ENCODE measurements at places on chromosomes 4 and X.

DNA sequence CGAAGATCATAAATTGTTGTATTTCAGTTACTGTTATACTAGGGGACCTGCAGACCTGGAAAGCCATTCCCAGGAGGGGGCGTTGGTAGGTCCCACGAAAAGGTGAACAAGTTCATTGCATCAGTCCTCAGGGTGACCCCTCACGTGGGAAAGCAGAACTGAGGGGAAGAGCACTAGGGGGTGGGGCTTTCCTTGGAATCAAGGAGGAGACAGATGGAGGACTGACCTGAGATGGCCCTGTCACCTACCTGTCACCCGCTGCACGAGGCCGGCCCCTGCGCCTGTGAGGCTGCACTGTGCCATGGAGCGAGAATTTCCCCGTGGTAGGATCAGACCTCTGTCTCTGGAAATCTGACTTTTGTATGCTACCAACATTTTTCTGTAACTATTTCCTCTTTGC is 41.8 kb upstream of the CLDN24 start:
- no peak for DNase-seq

DNA sequence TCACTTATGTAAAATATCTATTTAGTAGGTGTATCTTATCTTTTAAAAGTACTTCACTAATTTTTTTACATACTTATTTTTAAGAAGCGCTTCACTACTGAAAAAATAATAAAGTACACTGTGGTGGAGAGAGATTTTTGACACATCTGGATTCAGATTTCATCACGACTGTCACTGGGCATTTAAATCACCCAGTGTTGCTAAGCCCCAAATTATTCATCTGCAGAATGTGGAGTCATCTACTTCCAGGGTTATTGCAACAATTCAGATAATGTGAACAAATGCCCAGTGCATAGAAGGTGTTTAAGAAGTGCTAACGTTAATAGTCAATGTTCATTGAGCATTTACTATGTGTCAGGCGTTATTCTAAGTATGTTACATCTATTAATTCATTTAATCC is 41.8 kb downstream of the AASDH start:
- no peak for DNase-seq

- DNase-seq, result no peak
Measured at GRCh38 chrX:69158166-69158980, 6.9 kb downstream of the PJA1 start.

DNA sequence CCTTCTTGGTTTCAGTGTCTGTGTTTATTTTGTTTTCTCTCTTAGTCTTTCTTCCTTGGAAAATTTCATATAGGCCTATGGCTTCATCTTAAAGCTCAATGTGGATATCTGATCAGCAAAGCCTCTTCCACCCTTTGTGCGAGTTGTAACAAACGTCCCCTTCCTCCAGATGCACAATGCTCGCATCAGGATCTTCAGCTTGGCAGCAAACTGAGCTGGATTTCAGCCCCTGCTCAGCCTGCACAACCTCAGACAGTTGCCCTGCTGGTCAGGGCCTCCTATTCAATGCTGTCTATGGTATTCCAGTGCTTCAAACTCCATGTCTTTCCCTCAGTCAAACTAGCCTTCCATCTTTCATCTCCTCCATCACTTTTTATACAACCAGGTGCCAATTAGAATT is 309.4 kb downstream of the ARHGAP24 start:
- DNase-seq, result no peak

GRCh38 chrX:13821738-13822137 is 4.8 kb upstream of the GPM6B start:
- no peak for DNase-seq

GRCh38 chr4:173448103-173448502 is 49.2 kb upstream of the SCRG1 start:
- peak; percentile 65 for DNase-seq

- DNase-seq, result no peak
Measured at GRCh38 chrX:44244008-44244407, 99.5 kb downstream of the EFHC2 start.

DNA sequence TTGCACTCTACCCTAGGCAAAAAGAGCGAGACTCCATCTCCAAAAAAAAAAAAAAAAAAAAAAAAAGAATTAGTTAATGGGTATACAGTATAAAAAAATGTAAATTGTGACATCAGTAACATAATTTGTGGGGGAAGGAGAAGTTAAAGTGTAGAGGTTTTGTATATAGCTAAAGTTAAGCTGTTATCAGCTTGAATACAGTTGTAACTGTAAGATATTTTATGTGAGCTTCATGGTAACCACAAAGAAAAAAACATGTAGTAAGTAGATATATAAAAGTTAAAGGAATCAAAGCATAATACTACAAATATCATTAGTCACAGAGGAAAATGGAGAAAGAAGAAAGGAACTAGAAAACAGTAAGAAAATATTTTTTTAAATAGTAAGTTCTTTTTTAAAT is 53.2 kb upstream of the EPGN start:
- no peak for DNase-seq

- no peak for DNase-seq
Measured at GRCh38 chr4:3288571-3289094, 4.2 kb upstream of the RGS12 start.

GRCh38 chrX:46796574-46797191 is 37.8 kb upstream of the SLC9A7 start:
- peak; percentile 73 for DNase-seq

- no peak for DNase-seq
Measured at GRCh38 chr4:116598980-116599789, 486.2 kb downstream of the TRAM1L1 start.

- no peak for DNase-seq
Measured at GRCh38 chrX:136629084-136629750, 18.7 kb upstream of the CD40LG start.

DNA sequence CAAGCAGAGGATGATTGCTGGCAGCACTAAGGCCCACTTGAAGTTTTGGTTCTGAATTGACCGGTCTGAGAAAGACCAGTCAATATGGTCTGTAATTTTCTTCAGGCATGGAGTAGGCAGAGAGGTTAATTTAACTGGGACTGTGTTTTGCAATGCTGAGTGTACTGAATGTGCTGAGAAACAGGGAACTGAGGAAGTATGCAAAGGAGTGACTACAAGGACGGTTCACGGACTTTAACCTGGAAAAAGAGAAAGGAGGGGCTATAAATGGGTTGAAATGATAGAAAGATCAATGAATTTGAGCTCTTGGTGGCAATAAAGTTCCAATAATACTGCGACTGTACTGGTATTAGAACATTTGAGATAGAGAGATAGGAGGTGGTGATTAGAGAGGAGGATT is 84.5 kb downstream of the MAGEB17 start:
- no peak for DNase-seq

DNA sequence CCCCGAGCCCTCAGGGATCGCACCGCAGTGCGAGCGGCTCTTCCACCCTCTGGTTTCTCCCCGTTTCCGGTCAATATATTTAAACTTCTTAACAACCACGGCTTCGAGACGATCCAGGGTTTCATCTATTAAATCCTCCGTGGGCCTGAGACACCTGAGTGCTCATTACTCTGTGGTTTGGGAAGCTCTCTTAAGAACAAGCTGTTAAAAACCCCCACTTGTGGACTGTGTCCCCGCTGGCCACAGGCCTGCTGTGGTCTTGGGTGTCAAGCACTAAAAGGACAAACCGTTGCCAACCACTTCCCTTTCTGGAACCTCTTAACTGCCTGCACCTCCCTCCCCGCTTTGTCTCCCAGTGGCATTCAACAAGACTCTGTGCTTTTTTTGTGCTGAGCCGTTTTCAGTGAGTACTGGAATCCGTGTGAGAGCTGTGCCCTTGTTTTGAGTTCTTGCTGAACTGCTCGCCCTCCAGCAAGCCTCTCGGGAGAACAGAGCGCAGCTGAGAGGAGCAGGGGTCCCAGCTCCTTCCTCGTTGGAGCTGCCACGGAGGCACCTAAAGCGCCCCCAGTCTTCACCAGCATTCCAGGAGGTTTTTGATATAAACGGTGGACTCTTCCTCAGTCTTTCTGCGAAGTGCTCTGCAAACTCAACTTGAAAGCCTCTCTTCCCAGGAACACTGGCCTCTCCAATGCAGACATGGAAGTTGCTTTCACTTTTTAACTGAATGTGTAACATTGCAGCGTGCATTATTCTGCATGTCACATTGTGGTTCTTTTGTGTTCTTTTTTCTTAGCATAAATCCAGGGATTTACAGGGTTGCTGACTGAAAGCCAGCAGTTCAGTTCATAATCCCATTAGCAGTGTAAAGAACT is 691 bp upstream of the IGFBP7 start:
- DNase-seq, result no peak

- no peak for DNase-seq
Measured at GRCh38 chrX:9668537-9668936, 97.1 kb downstream of the GPR143 start.

GRCh38 chr4:172927096-172927814 is 241.4 kb upstream of the GALNT7 start:
- DNase-seq, result no peak

DNA sequence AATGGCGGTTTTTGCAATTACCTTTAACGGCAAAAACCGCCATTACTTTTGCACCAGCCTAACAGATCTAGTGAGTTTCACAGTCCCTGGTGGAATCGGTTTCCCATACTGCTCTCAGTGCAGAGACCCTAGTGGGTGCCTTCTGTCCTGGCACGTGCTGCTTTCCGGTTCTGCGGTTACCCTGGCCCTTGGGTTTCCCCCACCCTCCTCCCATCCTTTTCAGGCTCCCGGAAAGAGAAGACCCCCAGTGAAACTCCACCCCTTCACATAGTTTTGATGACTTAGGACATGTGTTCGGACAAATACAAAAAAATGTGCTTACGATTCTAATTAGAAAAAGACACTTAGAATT is 36.9 kb downstream of the NLGN3 start:
- DNase-seq, result no peak

GRCh38 chr4:7238300-7238960 is 46.1 kb downstream of the SORCS2 start:
- no peak for DNase-seq

- no peak for DNase-seq
Measured at GRCh38 chr4:159158083-159158617, 55.3 kb downstream of the RAPGEF2 start.

GRCh38 chr4:113738251-113738650 is 23.3 kb downstream of the CAMK2D start:
- DNase-seq, result no peak

DNA sequence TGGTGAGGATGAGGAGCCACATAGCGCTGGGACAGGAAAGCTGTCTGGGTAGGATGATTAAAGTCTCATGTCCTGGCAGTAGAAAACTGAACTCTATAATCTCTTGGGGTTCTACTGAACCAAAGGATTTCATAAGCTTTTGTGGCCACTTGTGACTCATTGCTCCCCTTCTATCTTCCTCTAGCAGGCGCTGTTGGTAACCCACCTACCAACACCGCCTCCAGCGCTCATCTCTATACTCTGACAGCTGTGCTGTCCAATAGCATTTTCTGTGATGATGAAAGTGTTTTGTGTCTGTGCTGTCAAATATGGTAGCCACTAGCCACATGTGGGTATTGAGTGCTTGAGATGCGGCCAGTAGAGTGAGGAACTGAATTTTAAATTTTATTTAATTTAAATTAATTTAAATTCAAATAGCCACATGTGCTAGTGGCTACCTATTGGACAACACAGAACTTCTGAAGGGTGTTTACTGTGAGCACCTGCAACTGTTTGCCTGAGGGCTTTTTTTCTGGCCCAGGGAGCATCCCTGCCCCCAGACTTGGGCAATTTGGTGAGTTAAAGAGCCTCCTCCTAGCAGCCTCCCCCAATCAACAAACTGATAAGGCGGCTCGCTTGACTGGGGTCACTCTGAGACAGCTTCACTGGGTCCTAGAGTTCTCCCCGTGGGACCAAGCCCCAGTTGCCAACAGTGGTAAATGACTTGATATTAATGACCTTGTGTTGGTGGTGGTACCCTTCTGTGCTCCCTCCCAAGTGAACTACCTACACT is 169.2 kb upstream of the ATP6AP2 start:
- no peak for DNase-seq

GRCh38 chrX:16202943-16203342 is 35.7 kb downstream of the MAGEB17 start:
- DNase-seq, result no peak

GRCh38 chr4:124304941-124305340 is 407.6 kb downstream of the ANKRD50 start:
- no peak for DNase-seq

- no peak for DNase-seq
Measured at GRCh38 chr4:82903737-82904136, 3.2 kb downstream of the THAP9 start.

- DNase-seq, result no peak
Measured at GRCh38 chr4:116055857-116056827, 942.7 kb upstream of the NDST4 start.

GRCh38 chr4:120299631-120300030 is 233.0 kb upstream of the MAD2L1 start:
- DNase-seq, result no peak

DNA sequence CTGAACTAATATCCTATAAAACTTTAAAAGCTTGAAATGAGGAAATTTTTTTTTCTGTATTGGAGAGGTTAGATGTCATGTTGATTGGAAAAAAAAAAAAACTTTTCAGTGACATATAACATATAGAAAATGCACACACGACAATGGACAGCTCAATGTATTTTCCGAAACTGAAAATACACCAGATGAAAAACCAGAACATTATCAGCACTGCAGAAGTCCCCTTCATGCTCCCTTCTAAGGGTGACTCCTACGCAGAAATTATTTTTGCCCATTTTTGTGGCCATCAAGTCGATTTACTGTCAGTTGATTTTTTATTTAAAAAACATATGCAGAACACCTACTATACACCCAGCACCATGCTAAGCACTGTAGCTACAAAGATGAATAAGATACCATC is 148.3 kb downstream of the APBB2 start:
- no peak for DNase-seq

- DNase-seq, result no peak
Measured at GRCh38 chr4:151659601-151660364, 101.0 kb downstream of the GATB start.

- no peak for DNase-seq
Measured at GRCh38 chrX:139187738-139188137, 342.8 kb upstream of the F9 start.

DNA sequence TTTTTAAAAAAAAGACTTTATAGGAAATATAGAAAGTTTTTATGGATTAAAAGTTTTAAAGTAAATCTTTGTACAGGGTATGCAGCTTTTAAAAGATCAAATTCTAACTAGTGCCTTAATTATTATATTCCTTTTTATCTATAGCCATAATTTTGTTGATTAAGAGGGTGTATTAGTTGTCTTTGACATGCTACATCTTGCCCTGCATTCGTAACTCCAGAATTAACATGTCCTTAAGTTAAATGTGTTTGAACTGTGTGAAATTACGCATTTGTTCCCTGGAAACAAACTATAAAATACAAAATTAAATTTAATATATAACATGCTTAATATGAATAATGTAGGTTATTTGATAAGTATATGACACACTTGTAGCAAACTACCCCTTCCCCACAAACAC is 66.3 kb downstream of the PTPN13 start:
- no peak for DNase-seq
